ENCODE measurements at places on chromosomes 6 and 20.

DNA sequence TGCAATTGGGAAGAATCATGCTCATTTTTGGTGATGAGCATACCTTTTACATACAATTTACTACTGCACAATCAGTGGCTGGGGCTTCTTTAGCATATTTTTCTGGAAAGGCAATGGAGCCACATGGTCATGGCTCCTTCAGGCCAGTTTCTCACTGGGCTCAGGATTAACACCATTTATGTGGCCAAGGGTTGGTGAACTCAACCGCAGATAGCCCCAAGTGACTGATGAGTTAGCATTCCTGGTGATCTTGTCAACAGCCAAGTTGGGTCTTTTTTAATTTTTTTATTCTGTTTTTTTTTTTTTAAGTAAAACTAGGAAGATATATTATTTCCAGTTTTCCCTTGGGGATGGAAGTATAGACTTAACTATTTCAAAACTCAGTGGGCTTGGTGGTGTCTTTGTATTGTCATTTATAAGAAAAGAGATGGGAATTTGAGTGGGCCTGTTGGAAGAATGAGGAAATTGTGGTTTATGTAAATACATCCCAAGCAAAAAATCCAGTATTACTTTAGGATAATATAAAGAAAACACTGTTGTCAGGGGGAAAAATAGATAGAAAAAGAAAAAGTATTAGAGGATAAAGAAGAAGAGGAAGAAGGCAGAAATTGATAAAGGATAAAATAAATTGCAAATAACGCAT lies 397.4 kb downstream of the MAFB start:
- DNase-seq: no peak

- DNase-seq: no peak
Observed at GRCh38 chr20:48374991-48375595, 452.7 kb downstream of the PREX1 start.

- no peak for DNase-seq
Observed at GRCh38 chr6:135938576-135939207, 87.2 kb downstream of the PDE7B start.

- peak; percentile 69 for DNase-seq
Observed at GRCh38 chr20:51750037-51750769, 18.0 kb downstream of the ATP9A start.

DNA sequence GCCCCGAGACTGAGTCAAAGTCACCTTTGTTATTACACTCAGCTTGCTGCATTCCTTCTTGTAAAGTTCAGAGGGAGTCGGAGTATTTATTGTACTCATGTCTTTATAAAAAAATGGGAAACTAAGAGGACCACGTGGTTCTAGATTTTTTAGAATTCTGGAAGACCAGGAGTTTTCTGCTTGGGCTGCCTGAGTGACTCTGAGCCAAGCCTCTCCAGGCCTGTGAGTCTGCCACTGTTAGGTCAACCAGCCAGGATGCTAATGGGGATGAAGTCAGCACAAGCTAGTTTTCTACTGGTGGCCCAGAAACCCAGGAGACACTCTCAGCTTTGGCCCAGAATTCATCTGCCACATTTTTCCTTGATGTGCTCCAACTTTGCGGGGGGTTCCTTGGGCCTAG lies 453.5 kb upstream of the SULF2 start:
- no peak for DNase-seq

DNA sequence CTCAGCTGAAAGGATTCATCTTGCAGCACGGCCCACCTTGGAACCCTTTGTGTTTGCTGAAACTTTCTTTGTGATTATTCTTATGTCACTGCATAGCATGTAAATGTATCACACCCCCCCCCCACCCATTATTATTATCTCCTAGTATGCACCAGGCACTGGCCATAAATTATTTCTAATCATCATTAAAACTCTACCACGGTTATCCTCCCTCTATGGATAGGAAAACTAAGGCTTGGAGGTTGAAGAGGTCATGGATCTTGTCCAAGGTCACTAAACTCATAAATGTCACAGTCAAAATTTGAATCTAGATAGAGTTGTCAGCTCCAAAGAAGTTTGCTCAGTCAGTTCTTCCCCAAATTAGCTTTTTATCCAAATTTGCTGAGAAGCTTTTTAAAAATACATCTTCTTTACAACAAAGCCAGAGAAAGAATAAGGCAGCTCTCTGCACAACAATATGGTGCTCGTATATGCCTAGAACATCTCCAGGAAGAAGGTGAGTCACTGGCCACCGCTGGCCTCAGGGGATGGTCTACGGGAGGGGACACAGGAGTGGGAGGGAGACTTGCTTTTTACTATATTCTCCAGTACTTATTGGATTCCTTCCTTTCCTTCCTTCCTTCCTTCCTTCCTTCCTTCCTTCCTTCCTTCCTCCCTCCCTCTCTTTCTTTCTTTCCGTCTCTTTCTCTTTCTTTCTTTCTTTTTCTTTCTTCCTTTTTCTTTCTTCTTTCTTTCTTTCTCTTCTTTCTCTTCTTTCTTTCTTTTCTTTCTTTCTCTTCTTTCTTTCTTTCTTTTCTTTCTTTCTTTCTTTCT lies 134.5 kb downstream of the VEGFA start:
- no peak for DNase-seq

- no peak for DNase-seq
Observed at GRCh38 chr20:33133373-33133941, 34.5 kb upstream of the BPIFA2 start.

- DNase-seq: no peak
Observed at GRCh38 chr20:57882451-57883161, 172.8 kb upstream of the PMEPA1 start.

- DNase-seq: no peak
Observed at GRCh38 chr20:16025084-16025483, 548.2 kb downstream of the KIF16B start.

DNA sequence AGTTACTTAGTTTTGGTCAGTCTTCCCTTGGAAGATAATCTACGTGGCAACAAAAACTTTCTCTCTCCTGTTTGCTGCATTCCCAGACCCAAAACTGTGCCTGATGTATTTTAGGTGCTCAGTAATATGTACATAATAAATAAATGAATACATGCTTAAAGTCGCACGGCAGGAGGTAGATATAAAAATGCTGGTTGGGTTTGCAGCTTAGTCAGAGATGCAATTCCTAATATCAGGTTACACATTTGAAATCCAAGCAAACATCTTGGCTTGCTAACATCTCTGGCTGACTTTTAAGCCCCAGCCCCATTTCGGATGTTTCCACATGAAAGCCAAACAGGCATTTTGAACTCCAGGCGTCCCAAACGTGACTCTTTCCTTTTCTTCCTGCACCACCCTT lies 91.0 kb downstream of the KCNQ5 start:
- no peak for DNase-seq

GRCh38 chr6:168007592-168008338 lies 10.3 kb downstream of the KIF25 start:
- peak; percentile 61 for DNase-seq

GRCh38 chr20:19861147-19861759 lies 103.2 kb downstream of the RIN2 start:
- DNase-seq: no peak

DNA sequence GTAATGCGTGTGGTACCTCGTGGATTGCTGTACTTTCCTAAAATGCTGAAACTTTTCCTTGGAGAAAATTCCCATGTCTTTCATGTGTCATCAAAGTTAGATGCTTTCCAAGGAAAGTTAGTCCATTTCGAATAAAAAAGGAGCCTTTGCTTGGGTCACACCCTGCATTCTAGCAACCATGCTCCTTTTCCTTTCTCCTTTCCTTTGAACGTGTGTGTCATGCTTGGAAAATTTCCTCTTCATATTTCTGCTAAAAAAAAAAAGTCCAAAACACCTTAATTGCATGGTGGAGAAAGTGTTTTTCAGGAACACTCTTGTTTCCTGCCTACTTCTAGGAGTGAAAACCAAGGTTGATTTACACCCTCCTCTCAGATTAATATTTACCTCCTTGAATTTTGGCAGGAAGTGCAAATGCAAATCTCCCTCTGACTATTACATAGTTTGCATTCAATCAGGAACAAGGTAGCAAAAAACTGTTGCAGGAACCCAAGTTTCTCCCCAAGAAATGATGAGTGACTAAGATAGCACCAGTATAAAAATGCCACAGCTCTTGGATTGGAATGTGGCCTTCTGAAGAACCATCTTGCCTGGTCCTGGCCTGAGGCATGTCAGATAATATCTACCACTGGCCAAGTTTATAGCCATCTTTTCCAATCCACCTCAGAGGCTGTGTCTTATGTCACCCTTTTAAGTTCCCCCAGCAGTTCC lies 590.6 kb downstream of the QKI start:
- no peak for DNase-seq

DNA sequence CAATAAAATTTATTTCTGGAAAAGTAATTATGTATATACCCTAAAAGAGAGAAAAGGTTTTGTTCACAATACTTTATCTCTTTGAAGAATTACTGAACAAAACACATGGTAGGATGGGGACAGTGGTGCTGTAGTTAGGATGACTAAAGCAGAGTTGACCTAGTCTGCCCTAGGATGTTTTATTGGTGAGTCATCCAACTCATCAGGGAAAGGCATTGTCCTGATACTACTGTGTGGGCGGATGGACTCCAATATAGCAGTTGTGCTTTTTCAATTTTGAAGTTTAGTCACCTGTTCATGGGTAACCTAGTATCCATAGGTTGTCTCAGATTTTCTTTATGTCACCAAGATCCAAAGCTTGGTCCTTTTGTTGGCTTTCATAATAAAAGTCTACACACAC lies 53.3 kb upstream of the EYS start:
- DNase-seq: no peak

GRCh38 chr20:20553541-20553940 lies 158.9 kb downstream of the RALGAPA2 start:
- DNase-seq: no peak

- DNase-seq: peak; percentile 34
Observed at GRCh38 chr6:111573131-111573883, 32.4 kb downstream of the TRAF3IP2 start.

- DNase-seq: no peak
Observed at GRCh38 chr6:134480593-134480992, 162.7 kb upstream of the SGK1 start.

DNA sequence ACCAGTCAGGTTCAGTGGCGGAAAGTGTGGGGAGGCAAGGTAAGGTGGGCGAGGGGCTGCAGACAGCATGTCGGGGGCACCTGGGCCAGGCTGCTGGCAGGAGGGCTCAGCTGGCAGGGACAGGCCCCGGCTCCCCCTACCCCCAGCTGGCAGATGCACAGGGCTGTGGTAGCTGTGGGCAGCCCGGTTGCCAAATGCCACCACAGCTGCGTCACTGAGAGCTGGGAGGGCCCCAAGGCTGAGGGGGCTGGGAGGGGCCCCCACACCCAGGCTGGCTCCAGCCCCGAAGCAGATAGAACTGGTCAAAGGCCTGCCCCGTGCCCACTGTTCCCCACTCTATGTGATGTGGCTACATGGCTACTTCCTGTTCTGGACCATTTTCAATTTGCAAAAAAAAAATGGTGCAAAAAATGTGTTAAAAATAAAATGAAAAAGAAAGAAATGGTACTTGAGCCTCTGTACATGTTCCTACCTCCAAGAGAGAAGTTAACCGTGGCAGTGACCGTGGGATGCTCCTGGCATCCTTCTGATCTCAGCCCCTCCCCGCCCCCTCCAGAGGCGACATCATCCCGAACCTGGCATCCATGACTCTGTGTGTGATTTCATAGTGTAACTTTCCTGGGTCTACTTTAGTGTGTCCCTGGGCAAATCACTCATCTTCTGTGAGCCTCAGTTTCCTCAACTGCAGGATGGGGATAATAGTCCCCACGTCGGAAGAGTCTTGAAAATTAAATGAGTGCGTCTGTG lies 64.4 kb downstream of the UBE2V1 start:
- no peak for DNase-seq

- no peak for DNase-seq
Observed at GRCh38 chr6:47592131-47592840, 106.1 kb upstream of the ADGRF4 start.

DNA sequence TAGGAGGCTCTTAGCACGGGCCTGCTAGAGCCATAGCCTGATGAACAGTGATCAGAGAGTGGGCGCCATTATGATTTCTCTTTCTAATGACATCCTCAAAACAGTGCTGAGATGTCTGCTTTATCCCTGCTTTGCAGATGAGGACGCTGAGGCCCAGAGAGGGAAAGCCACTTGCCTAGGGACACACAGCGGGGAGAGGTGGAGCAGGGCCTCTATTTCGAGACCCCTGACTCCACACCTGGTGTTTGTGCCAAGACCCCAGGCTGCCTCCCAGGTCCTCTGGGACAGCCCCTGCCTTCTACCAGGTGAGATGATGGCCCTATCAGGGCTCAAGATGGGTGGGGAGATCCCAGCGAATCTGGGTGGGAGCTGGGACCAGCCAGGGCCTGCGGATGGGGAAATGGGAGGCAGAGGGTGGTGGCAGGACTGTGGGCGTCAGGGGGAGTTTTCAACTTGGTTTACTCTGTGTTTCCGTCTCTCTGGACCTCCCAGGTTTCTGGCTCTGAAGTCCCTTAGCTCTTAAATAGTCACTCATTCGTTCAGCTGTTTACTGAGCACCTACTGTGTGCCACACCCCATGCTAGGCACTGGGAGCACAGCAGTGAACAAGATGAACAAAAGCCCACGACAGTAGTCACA lies 36.7 kb downstream of the SRC start:
- DNase-seq: no peak

DNA sequence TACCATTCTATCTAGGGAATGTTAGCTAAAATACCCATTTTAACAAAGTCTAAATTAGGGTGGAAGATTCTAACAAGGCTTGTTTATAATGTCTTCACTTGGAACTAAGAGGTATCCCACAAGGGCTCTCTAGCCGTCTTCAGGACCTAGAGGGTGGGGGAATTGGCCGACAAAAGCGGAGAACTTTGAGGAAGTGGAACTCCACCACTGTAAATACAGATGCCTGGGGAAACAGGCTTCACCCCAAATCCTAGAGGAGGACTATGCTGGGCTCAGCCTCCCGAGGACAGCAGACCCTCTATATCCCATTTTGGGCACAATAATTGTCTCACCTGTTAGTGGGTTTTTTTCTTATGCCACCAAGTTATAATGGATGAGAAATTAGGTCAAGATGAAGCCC lies 58.0 kb upstream of the TFB1M start:
- DNase-seq: no peak

- DNase-seq: no peak
Observed at GRCh38 chr6:169838346-169839028, 87.1 kb downstream of the ERMARD start.

DNA sequence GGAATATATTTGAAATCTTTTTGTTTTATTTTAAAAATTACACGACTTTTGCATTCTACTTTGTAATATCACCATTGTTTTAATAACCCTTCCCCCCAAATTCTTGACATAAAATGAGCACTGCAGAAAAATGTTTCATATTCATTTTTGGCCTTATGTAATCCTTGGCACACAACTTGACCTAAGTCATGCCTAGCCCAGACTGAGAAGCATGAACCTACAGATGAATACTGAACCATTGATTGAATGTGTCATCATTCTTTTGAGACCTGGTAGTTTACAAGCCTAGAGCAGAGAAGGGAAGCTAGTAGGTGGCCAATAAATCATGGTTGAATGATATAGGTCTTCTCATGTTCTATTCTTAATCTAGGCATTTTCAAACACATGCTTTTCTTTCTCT lies 89.4 kb upstream of the EDN1 start:
- no peak for DNase-seq

DNA sequence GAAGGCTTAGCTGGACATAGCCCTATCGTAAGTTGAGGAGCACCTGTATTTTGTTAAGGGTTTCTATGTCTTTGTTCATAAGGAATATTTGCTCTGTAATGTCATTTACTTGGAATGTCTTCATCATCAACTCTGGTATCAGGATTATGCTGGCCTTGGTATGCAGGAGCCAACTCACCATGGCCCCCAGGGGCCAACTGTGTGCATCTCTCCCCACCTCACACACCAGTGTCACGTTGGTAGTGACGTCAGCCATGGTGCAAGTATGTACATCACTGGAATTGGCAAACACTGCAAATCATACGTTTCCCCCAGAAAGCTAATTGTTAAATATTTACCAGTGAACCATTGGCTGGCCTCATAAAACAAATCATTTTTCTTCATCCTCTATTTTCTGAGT lies 70.8 kb downstream of the YTHDF1 start:
- no peak for DNase-seq

Data from amniotic stem cell (primary cell).